ENCODE measurements at places on chromosomes 5 and 9.

- no peak for DNase-seq
These were observed 278.0 kb downstream of the NTRK2 start for GRCh38 chr9:84947412-84947972.

DNA sequence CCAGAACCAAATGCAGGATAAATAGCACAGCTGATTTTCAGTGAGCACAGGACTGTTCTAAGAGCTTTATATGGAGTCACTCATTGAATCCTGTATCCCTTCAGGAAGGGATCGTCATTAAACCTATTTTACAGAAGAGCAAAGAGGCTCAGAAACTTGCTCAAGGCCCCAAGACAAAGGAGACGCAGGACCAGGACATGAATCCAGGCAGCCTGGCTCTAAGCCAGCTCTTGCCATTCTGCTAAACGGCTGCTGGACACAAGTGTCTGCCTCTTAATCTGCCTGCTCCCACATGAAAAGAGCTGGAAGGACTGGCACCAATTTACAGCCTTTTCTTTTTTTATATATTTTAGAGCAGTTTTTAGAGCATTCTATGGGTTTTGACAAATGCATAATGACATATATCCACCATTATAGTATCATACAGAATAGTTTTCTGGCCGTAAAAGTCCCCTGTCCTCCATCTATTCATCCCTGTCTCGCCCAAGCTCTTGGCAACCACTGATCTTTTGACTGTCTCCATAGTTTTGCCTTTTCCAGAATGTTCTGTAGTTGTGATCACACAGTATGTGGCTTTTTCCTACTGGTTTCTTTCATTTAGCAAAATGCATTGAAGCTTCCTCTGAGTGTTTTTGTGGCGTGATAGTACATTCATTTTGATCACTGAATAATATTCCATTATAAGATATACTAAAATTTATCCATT lies 37.5 kb downstream of the RETREG1 start:
- DNase-seq = no peak

- no peak for DNase-seq
These were observed 11.4 kb upstream of the DUSP1 start for GRCh38 chr5:172782169-172783039.

DNA sequence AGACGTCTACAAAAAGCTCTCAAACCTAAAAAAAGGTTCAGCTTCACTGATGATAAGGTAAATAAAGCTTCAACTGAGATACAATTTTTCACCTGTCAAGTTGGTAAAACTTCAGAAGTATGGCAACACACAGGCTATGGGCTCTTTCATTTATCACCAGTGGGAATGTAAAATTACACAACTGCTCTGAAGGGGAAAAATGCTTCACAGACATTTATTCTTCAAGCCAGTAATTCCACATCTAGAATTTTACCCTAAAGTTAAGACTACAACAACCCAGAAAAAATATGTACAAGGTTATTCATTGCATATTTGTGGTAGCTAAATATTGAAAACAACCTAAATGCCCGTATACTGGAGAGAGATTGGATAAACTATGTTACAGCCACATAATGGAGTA lies 48.1 kb upstream of the NREP start:
- DNase-seq = no peak

GRCh38 chr5:375921-376798 lies 54.6 kb downstream of the AHRR start:
- no peak for DNase-seq

Measured in astrocyte of the cerebellum (primary cell).